ENCODE measurements at places on chromosomes 5 and 9.
A peak's percentile ranks its signal among the peaks of the same experiment; 100 is the strongest.

DNA sequence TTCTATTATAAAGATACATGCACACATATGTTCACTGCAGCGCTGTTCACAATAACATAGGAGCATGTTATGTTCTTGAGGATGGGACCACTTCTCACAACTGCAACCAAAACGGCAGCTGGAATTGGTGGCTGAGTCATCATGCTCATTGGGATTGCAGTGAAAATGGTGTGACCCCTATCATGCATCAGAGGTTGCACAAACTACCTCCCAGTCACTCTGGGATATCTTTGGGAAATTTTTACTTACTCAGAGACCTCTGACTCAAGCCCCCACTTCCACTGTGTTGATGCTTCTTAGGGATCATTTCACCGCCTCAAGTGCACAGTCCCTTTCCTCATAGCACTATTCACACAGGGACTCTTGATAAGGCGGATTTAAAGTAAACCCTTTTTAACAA is 474.1 kb downstream of the BNC2 start:
- DNase-seq, result no peak

- no peak for DNase-seq
Measured at GRCh38 chr5:951940-952596, 56.5 kb upstream of the NKD2 start.

- DNase-seq, result no peak
Measured at GRCh38 chr9:130911254-130912049, 14.8 kb upstream of the QRFP start.

GRCh38 chr9:71721855-71722254 is 46.5 kb downstream of the CEMIP2 start:
- no peak for DNase-seq

DNA sequence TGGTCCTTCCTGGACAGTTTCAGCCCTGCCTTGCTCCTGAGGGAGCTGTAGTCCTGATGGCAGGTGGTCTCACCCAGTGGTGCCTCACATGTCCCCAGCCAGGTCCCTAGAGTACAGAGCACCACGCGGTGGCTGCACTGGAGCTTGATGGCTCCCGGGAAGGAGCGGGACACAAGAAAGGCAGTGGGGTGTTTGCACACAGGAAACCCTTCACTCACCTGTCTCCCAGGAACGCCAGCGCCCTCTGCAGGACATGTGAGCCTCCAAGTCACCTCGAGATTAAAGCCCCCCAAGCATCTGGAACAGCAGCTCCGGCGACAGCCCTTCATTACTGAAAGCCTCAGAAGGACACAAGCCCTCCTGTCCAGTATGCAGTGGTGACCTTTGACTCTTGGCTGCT is 19.9 kb upstream of the TMEM250 start:
- DNase-seq, result peak; percentile 21

GRCh38 chr5:158616707-158617106 is 483.0 kb downstream of the EBF1 start:
- DNase-seq, result no peak

DNA sequence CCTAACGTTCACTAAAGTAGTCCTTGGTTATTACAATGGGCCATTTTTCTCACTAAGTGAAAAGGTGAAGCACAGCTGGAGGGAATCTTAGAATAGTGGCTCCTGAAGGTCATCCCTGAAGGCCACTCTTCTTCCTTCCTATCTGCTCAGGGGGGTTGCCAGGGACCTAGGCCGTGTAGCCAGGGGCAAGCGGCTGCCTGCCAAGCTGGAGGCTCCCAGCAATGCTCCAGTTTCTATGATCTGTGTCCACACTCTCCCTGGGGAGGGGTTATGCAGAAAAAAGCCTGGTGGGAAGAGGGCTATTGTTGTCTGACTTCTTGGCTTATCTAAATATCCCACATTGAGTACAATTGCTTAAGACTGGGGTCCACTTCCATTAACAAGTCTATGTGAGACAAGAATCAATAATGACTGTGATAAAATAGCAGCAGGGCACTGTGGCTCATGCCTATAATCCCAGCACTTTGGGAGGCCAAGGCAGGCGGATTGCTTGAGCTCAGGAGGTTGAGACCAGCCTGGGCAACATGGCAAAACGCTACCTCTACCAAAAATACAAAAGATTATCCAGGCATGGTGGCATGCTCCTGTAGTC is 3.8 kb downstream of the NMRK1 start:
- DNase-seq, result no peak

DNA sequence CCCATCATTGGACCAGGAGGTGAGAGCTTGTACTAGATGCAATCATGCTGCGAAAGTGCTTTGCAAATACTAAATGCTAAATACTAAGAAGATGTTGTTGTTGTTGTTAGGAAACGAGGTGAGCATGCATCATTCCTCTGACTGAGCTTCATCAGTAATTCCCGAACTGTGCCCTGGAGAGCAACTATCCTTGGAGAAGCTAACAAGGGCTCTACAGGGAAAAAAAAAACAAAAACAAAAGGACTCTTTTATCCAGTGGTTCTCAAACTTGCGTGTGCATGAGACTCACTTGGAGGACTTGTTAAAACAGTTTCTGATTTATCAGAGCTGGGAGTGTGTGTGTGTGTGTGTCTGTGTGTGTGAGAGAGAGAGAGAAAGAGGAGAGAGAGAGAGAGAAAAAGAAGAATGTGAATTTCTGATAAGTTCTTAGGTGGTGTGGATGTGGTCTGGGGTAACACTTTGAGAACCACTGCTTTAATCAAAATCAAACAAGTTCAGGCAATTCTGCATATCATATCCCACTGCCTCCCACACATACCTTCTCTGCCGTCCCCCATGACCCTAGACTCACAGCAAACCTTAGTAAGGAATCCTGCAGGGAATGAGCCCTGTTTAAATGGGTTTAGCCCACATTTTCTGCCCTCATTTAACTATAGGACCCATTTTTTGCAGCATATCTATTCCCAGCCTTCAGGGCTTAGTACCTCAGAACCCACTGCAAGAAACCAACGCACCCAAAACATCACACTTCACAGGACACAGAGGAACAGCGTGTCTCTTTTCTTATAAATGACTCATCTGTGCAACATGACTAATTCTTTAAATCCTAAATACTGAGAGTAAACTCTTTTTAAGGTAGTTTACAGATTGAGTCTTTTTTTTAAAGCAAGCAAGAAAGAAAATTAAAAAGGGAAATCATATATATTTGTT is 48.9 kb downstream of the PDE6A start:
- DNase-seq, result no peak

- no peak for DNase-seq
Measured at GRCh38 chr5:132013711-132014110, 2.3 kb upstream of the ACSL6 start.

DNA sequence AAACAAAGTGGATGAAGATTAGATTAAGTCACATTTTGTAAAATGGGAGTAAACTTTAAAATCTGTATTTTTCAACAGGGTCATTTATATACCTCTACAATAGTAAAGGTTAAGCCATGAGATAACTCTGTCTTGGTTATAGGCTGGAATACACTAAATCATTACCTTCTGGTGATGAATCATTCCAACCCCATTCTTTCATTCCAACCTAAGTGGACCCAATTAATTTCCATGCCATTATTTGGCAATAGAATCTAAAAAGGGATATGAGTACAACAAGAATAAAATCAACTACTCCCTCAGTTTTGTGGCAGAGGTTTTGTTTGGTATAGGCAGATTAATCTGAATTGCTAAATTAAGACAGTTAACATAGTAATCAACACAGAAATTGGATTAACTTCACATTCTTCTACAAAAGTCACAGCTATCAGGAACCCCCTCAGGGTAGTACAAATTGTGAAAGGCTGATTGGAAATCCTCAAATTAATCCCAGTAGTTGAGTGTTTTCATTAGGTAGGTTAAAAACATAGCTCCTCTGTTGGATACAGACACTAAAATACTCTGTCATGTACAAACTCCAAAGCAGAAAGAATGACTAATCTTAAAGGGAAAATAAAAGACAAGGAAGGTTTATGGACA is 54.2 kb downstream of the ELAVL2 start:
- DNase-seq, result no peak

- DNase-seq, result no peak
Measured at GRCh38 chr5:77208507-77209163, 1.8 kb upstream of the PDE8B start.

DNA sequence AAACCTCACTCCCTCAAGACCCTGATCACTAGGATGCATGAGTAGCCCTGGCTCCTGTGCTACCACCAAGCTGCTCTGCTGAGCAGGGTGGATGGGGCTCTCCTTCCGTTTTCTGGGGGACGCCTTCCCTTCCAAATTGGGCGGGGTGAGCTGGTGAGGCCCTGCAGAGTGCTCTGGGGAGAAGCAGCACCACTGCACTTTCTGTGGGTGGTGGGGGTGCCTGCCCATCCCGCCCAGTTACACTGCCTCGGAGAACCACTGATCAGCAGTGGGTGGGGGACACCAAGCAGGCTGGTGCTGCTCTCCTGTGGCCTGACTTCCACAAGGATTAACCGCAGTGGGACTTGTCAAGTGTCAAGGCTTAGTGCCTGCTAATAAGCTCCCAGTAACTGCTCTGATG is 19.0 kb downstream of the GFPT2 start:
- DNase-seq, result no peak

- no peak for DNase-seq
Measured at GRCh38 chr5:38722918-38723317, 122.9 kb upstream of the OSMR start.

DNA sequence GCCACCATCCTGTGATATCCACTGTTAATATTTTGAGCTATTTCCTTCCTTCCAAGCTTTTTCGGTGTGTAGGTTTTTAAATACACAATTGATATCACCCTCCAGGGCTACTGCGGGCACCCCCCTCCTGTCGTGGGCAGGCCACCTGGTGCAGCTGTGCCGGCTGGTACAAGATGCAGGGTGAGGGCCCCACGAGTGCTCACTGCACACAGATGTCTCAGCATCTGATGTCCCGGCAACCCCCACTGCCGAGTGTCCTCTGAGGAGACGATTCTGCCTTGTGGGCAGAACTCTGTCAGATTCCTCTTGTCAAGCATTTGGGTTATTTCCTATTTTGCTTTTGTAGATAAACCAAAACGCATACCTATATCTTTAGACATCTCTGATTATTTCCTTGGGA is 25.1 kb downstream of the CACNA1B start:
- DNase-seq, result no peak
